ENCODE measurements at places on chromosomes 5 and 9.

DNA sequence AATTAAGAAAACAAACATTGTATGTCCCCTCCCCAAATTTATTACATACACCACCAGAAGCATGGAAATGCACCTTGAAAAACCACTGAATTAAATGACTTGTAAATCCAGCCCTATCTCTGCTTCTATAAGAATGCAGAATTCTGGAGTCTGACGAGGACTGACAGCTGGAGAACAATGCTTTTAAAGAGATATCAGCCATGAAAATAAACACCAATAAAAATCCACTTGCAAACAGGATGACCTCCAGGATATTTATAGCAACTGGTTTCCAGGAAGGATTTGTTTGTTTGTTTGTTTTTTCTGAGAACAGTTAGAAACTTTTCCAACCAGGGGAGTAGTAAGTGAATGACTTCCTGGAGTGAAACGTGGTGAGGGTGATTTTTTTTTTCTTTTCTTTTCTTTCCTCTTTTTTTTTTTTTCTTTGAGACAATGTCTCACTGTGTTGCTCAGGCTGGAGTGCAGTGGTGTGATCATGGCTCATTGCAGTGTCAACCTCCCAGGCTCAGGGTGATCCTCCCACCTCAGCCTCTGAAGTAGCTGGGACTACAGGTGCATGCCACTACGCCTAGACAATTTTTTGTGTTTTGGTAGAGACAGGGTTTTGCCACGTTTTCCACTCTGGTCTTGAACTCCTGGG is 38.7 kb upstream of the SLC36A1 start:
- DNase-seq: no peak

GRCh38 chr5:87229780-87230179 is 37.9 kb upstream of the RASA1 start:
- no peak for DNase-seq

DNA sequence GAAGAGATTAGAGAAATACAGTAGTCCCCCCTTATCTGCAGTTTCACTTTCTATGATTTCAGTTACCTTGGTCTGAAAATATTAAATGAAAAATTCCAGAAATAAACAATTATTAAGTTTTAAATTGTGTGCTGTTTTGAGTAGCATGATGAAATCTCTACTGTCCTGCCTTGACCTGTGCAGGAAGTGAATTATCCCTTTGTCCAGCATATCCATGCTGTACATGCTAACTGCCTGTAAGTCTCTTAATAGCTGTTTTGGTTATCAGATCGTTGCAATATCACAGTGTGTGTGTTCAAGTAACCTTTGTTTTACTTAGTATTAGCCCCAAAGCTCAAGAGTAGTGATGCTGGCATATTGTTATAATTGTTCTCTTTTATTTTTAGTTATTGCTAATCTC is 11.2 kb upstream of the JAK2 start:
- no peak for DNase-seq

GRCh38 chr5:79025054-79025472 is 40.0 kb upstream of the ARSB start:
- no peak for DNase-seq

DNA sequence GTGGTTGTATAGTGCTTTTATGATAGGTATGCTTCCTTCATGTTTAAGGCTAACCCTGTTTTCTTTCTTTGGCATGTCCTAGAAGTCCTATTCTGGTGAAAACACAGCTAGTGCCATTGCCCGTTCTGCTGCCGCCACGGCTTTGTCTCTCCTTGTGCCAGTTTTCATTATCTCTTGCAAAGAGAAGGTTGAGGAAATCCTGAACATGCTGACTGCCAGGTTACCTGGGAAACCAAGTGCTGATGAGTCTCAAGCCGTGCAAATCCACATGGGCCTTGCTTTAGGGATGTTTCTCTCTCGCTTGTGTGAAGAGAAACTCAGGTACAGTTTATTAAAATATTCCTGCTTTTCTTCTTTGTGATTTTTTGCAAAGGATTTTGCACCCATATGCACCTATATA is 102.2 kb downstream of the HACD4 start:
- no peak for DNase-seq
